ENCODE measurements at places on chromosomes 4 and X.
A peak's percentile ranks its signal among the peaks of the same experiment; 100 is the strongest.

GRCh38 chr4:165207431-165208220 is at the start of gene KLHL2:
Gene KLHL2, plus strand, starts transcription at chr4:165207561. Its CDS starts 316 bp downstream, at chr4:165207877.
- DNase-seq, result peak; percentile 77

DNA sequence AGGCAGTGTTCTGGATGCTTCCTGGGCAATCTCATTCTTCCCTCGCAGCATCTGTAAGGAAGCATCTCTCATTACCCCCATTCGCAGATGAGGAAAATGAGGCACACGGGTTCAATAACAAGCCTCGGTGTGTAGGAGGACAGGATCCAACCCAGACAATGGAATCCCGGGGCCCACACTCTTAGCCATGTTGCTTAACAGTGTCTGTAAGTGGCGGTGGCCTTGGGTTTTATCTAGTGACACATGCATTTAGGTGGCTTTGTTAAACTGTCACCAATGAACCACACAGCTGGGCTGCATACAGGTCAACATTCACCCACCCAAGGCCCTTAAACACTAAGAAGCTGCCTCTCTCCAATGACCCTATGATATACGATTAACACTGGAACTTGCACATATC is 22.6 kb downstream of the RELL1 start:
- no peak for DNase-seq

- no peak for DNase-seq
Measured at GRCh38 chr4:69649629-69650028, 3.4 kb downstream of the UGT2A1 start.

GRCh38 chr4:105215609-105216313 is 69.1 kb downstream of the TET2 start:
- DNase-seq, result no peak

GRCh38 chr4:41012293-41012692 is 202.0 kb downstream of the APBB2 start:
- no peak for DNase-seq

- DNase-seq, result no peak
Measured at GRCh38 chr4:139535871-139536234, 20.2 kb downstream of the SETD7 start.

DNA sequence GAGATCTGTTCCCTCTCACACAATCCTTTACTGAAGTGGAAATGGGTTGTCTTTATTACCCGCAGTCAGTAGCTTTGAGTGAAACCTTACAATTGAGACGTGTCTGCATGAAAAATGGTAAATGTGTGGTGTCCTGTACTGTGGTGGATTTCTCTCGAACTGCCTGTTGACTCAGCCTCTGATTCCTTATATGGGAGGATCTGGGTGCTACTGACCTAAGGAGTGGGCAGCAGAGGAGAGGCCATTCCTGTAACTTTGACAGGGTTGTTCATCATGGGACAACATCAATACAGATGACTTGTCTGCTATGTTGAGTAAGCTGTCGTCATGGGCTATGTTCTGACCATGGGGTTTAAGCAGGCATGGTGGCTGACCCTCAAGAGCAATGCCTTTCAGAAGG is 159.6 kb upstream of the WDR1 start:
- no peak for DNase-seq

DNA sequence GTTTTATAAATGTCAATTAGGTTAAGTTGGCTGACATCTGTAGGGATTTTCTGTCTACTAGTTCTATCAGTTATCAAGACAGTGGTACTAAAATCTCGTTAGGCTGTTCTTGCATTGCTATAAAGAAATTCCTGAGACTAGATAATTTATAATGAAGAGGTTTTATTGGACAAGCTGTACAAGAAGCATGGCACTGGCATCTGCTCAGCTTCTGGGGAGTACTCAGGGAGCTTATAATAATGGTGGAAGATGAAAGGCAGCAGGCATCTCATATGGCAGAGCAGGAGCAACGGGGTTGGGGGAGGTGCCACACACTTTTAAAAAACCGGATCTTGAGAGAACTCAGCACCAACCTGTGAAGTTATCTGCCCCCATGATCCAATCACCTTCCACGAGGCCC is 28.2 kb downstream of the CHIC2 start:
- DNase-seq, result no peak

DNA sequence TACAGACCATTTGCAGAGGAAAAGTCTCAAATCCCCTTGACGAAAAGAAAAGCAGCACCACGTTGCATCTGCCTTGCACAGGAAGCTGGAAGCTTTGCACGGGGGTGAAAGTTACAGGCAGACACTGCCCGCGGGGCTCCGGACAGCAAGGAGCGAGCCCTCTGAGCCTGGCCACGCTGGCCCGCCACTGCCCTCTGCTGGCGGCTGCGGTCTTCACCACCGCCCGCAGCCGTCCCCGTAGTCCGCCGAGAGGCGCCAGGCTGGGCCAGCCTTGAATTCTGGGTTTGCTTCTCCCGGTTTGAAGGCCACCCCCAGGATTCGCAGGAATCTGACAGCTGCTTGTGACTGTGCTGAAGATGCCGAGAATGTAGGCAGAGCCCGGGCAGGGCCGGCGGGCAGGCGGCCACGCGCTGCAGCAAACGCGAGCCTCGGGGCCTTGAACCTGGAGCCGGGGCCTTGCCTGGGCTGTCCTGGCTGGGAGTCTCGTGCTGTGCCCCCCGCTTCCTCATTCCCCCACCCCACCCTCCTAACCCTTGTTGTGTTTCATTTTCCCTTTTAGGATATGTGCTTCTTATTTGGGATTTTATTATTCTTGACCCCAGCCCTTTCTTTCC is 49.2 kb downstream of the ENPP6 start:
- peak; percentile 41 for DNase-seq

DNA sequence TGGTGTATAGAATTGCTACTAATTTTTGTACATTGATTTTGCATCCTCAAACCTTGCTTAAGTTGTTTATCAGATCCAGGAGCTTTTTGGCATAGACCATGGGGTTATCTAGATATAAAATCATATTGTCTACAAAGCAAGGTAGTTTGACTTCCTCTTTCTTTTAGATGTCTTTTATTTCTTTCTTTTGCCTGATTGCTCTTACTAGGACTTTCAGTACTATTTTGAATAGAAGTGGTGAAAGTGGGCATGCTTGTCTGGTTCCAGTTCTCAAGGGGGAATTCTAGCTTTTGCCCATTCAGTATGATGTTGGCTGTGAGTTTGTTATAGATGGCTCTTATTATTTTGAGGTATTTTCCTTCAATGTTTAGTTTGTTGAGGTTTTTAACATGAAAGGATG is 187.9 kb upstream of the LCORL start:
- no peak for DNase-seq

DNA sequence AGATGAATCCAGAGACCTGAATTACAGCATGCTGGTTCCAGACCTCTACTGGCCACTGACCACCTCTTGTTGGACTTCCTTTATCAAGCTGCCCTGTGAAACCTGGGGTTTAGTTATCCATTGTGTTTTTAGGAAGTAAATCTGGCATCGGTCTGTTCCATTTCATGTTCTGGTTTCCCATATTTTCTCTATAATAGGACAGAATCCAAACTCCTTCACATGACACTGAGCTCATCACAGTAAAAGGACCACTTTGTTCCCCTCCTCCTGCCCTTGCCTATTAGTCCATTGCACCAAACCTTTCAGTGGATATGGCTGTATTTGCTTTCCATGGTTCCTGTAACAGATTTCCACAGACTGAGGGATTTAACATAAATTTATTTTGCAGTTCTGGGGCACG is 4.0 kb downstream of the MFAP3L start:
- no peak for DNase-seq

- no peak for DNase-seq
Measured at GRCh38 chrX:11970578-11971359, 167.5 kb upstream of the FRMPD4 start.

DNA sequence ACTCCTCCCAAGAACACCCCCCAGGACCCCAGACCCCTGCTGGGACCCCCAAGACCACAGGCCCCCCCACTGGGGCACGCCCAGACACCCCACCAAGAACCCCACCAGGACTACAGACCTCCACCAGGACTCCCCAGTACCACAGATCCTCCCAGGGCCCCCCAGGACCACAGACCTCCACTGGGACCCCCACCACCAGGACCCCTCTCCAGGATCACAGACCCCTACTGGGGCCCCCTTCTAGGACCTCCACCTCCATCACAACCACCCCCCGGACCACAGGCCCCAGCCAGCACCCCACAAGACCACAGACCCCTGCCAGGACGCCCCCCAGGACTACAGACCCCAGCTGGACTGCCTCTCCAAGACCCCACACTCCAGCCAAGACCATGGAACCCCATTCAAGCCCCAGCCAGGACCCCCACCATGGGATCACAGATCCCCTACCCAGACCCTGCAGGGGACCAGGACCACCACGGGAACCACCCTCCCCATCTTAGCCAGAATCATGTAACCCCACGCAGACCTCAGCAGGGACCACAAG is 855 bp upstream of the DHRSX start:
- DNase-seq, result no peak

GRCh38 chrX:1222531-1223241 is 10.2 kb upstream of the CRLF2 start:
- DNase-seq, result peak; percentile 59

- no peak for DNase-seq
Measured at GRCh38 chr4:7423801-7424552, 10.8 kb downstream of the PSAPL1 start.

GRCh38 chr4:109699553-109700225 is 3.6 kb downstream of the CASP6 start:
- no peak for DNase-seq

GRCh38 chr4:41405464-41406112 is 132.4 kb upstream of the LIMCH1 start:
- DNase-seq, result no peak

DNA sequence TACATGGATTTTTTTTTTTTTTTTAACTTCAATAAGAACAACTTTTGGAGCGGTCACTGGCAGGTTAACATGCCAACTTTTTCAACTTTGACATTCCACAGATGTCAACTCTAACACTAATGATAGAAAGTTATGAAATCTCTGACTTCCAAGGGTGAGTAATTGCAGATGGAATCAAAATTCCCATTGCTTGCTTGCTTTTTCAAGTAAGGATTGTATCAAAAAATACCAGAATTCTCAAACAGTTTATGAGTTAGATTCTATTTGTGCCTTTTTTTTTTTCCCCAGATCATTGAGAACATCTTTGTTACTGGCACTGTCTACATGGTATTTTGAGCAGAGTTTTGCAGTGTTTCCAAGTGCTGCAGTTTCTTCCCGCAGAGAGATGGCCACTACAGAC is 50.3 kb upstream of the OTUD4 start:
- DNase-seq, result no peak

DNA sequence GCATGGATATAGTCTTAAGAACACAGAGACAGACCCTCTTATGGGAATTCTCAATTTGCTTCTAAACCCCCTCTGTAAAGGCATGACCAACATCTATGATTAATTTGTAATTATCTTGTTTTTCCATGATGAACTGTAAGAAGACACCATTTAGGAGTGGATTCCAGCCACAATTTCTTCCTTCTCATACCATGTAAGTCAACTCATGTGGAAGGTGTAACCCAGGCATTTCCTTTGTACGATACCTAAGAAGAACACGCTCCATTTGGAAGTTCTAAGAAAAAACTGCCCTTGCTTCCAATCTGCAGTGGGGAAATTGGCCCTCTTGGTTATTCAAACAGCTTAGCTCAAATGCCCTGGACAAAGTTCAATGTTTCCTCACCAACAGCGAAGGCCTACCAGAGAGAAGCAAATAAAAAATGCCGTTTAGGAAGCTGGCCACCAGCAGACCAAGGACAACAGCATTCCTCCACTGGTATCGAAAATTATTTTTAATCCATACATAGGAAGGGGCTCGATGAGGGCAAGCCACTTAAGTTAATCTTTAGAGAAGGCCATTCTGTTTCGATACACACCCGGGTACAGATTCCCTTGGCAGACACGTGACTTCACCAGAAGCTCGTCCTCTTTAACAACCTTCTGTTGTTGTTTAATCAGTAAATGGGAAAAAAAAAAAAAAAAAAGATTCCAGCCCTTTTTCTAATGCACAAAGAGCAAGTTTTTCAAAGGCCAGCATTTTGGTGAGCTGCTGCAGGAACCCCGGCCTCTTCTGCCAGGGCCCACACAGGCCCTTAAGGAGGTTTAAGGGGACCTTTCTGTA is 2.6 kb downstream of the DHRSX start:
- no peak for DNase-seq

DNA sequence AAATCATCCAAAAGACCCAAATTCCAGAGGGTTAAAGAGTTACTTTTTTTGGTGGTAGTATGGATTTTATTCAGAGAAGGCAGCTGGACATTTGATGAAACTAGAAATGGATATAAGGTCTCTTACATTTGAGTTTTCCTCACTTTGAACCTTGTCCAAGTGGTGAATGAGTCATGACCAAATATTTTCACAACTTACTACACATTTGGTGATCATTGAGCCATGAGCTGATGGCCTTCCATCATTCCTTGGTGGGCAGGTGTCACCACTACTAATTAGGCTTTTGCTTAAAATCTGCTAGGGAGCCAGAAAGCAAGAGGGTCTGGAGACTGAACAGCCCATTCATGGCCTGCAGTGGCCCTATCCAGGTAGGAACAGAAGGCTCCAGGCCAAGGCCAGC is 620.2 kb upstream of the INTU start:
- DNase-seq, result no peak

DNA sequence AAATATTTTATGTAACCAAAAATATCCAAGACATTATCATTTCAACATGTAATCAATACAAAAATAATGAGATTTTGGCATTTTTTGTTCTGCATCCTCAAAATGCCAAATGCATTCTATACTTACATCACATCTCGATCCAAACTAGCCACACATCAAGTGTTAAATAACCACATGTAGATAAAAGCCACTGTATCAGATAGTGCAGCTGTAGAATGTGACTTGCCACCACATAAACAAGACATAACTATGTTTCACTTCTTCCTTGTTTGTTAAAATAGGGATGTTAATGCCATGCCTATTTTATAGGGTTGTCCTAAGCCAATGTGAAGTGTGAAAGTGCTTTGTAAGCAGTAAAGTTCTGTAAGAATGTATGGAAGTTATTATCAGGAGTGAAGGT is 20.9 kb downstream of the INTS6L start:
- no peak for DNase-seq

DNA sequence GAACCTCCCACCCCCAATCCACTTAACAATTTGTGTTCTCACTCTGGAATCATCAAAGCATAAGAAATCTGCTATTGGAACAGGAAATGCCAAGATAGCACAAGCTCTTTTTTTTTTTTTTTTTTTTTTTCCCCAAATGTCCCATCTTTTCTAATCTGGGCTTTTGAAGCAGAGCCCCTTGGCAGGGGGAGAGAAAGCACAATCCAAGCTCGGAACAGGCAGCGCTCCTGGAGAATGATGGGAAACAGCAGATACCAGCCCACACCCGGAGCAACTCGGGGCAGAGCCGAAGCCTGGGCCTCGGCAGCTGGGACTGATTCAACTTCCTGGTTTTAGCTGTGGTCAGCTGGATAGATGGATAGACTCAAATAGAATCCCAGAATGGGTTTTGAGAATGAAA is 235.1 kb downstream of the QDPR start:
- DNase-seq, result no peak

Measured in CD4-positive, alpha-beta T cell treated with Interferon alpha-2 for 1 hour (primary cell).